ENCODE measurements at places on chromosomes 7 and 10.

DNA sequence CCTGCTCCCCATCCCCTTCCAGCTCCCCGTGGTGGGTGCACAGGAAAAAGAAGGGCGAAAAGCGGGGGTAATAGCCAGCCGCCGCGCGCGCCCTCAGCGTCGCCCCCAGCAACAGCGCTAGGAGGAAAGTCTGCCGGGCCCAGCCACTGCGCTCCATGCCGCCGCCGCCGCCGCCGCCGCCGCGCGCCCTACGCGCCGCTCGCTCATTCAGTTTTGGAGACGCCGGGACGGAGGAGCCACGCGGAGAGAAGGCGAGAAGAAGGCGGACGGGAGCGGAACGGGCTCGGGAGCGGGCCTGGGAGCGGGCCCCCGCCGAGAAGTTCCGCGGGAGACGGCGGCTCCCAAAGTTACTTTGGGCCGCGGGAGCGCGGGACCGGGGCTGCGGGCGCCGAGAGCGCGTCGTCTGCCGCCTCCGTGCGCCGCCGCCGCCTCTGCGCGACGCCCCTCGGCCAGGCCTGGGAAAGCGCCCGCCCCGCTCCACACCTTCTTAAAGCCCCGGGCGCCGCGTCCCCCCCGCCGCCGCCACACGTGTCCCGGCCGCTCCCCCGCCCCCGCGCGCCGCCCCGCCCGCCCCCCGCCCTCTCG, at the start of gene RELN:
Gene RELN (minus strand): TSS at position 459 of the 585 bp plus-strand sequence. CDS start 302 bp downstream, at position 157.
- peaks cover 78% of the 10 kb centered on the region for H3K27me3 ChIP-seq
- peak within 1 kb of the TSS; percentile 76 for H3K4me3 ChIP-seq
- peak; percentile 47 for DNase-seq
- no peaks in the 10 kb centered on the region for H3K36me3 ChIP-seq

DNA sequence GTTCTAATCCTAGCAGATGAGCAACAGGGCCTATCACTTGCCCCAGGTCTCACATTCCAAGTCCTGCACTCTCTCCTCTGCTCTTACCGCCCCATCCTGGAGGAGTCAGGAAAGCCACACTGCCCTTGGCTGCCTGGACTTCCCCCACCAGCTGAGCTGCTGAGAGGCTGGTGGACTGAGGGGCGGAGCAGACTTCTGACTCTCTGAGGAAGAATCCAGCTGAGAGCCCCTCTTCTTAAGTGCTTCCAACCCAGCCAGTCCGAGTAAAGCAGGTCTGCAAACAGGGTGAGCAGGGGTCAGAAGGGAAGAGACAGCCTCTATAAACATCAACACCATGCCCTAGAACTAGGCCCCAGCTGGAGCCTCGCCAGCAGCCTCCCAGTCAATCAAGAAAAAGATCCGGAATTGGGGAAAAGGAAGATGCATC, 92.4 kb upstream of the TMEM72 start:
- peaks cover 4% of the 10 kb centered on the region for H3K4me1 ChIP-seq
- no peak overlapping the region for H3K27ac ChIP-seq
- DNase-seq = no peak
- no peaks in the 10 kb centered on the region for H3K27me3 ChIP-seq

DNA sequence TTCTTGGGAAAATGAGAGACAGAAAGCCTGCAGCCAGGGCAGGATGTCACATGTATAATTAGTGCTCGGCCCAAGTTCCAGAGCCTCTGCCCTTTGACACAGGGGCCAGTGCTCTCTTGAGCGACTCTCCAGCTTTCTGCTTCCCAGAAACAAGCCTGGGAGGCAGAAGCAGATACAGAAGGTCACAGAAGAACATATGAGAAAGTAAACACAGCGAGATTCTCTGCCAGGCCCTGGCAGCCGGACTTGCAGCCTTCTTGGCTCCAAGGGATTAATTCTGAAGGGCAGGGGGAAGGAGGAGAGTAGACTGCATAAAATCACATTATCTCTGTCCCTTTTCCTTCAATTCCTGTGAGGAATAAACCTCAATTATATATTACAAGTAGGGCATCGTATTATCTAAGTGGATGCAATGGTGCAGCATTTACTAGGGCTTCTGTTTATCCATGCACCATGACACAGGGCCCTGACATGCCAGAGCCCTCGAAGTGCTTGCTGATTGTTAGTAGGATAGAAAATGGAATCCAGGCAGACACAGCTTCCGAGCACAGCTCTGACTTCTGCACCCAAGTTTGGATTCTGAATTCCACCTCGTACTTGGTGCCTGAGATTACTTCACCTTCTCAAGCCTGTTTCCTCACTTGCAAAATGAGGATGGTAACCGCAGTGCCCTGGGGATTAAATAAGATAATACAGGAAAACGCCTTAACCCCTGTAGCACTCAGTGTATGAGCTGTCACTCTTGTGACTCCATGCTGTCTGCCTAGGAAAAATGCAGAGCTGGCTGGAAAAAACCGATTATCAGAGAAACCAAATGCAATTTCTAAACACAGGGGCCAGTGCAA, 536.5 kb downstream of the TNS3 start:
- H3K4me1 ChIP-seq = peaks cover 43% of the 10 kb centered on the region
- peak overlapping the region; percentile 73 for H3K27ac ChIP-seq
- DNase-seq = no peak
- H3K4me3 ChIP-seq = no peak overlapping the region

- no peaks in the 10 kb centered on the region for H3K4me1 ChIP-seq
- no peak overlapping the region for H3K27ac ChIP-seq
Measured at GRCh38 chr10:118472415-118473304, 122.8 kb downstream of the PRLHR start.

- no peak overlapping the region for H3K27ac ChIP-seq
- peaks cover 6% of the 10 kb centered on the region for H3K36me3 ChIP-seq
- no peak for DNase-seq
- H3K4me3 ChIP-seq = no peak overlapping the region
- H3K4me1 ChIP-seq = no peaks in the 10 kb centered on the region
- H3K27me3 ChIP-seq = no peaks in the 10 kb centered on the region
Measured at GRCh38 chr10:116126954-116127695, 145.9 kb downstream of the GFRA1 start.

DNA sequence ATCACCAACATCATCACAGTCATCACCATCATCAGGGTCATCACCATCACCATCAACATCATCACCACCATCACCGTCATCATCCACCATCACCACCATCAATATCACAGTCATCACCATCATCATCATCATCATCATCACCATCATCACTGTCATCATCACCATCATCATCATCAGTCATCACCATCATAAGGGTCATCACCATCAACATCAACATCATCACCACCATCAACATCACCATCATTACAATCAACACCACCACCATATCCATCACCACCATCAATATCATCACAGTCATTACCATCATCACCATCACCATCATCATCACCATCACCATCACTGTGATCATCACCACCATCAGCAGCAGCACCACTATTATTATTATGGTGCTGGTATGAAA, 218.9 kb downstream of the TNS3 start:
- peaks cover 9% of the 10 kb centered on the region for H3K4me1 ChIP-seq
- no peaks in the 10 kb centered on the region for H3K27me3 ChIP-seq
- no peak for DNase-seq

DNA sequence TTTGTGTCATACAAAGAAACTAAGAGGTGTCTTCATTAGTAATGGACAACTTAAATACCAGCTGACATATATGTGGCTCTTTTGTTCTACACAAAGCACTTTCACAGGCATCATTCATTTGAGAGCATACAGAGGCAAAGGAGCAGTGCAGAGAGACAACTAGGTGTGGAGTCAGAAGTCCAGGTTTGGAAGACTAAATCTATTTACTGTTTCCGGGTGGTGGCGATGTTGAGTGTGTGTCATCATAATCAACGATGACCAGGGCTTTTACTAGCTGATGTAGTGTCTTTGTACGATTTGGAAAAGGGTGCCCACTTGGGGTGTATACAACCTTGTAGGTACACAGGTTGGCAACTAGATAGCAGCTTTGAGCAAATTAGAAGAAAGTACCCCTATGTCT, 195.5 kb upstream of the CCDC6 start:
- no peaks in the 10 kb centered on the region for H3K27me3 ChIP-seq
- H3K36me3 ChIP-seq = peaks cover 27% of the 10 kb centered on the region
- H3K4me1 ChIP-seq = peaks cover 33% of the 10 kb centered on the region
- H3K4me3 ChIP-seq = no peak overlapping the region
- no peak for DNase-seq

All from mesothelial cell of epicardium (in vitro differentiated cells).